Activated naive CD8-positive, alpha-beta T cell treated with anti-CD3 and anti-CD28 coated beads, Interleukin-2, amount 10 ng/mL, durations not matched to agents 7 days and 5 days (primary cell): ENCODE measurements at places on chromosomes 7 and 10.

DNA sequence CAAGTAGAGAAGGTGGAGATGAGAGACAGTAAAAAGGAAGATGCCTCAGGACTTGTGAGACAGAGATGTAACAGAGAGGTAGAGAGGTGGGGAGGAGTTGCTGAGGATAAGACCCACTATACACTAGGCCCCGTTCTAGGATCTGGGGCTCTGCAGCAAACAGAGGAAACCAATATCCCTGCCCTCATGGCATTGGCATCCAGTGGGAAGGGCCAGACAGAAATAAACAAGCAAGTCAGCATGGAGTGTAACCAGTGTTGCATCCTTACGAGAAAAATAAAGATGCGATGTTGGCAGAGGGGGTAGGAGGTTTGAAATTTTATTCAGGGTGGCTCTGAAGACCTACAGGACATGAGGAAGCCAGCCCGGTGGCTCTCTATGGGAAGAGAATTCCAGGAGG is 22.0 kb upstream of the EEPD1 start:
- H3K27ac ChIP-seq: no peak overlapping the region
- no peaks in the 10 kb centered on the region for H3K4me1 ChIP-seq
- DNase-seq: no peak
- H3K4me3 ChIP-seq: no peak overlapping the region

GRCh38 chr7:135697276-135698049 is 30.5 kb downstream of the SLC13A4 start:
- no peak for DNase-seq
- no peak overlapping the region for H3K27ac ChIP-seq
- no peak overlapping the region for H3K4me3 ChIP-seq
- H3K4me1 ChIP-seq: no peaks in the 10 kb centered on the region
- H3K27me3 ChIP-seq: peaks cover 3% of the 10 kb centered on the region
- peaks cover 3% of the 10 kb centered on the region for H3K36me3 ChIP-seq

- no peaks in the 10 kb centered on the region for H3K27me3 ChIP-seq
- no peak overlapping the region for H3K4me3 ChIP-seq
- no peaks in the 10 kb centered on the region for H3K4me1 ChIP-seq
- no peak overlapping the region for H3K27ac ChIP-seq
- no peak for DNase-seq
- no peaks in the 10 kb centered on the region for H3K36me3 ChIP-seq
Observed at GRCh38 chr10:67088036-67088435, 162.2 kb downstream of the LRRTM3 start.

- H3K27ac ChIP-seq: no peak overlapping the region
- H3K36me3 ChIP-seq: no peaks in the 10 kb centered on the region
- DNase-seq: no peak
- peaks cover 2% of the 10 kb centered on the region for H3K27me3 ChIP-seq
- no peaks in the 10 kb centered on the region for H3K4me1 ChIP-seq
Observed at GRCh38 chr10:109450702-109451101, 472.6 kb downstream of the XPNPEP1 start.

DNA sequence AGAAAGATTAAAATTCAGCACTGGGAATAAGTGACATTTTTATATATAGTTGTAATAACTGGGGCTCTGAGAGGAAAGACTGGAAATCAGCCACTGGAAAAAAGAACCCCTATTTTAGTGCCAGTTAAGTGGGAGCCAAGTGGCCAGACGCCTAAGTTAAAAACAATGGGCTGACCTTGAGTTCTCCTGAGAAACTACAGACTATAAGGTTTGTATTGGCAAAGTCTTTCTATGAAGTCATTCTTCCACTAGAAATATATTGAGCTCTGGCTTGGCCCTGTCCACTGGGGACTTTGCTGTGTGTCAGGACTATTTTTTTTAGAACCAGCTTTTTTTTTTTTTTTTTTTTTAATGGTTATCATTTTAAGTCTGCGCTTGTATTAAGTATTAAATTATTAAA is 210.6 kb upstream of the FZD8 start:
- H3K36me3 ChIP-seq: no peaks in the 10 kb centered on the region
- H3K27ac ChIP-seq: no peak overlapping the region
- no peak for DNase-seq

DNA sequence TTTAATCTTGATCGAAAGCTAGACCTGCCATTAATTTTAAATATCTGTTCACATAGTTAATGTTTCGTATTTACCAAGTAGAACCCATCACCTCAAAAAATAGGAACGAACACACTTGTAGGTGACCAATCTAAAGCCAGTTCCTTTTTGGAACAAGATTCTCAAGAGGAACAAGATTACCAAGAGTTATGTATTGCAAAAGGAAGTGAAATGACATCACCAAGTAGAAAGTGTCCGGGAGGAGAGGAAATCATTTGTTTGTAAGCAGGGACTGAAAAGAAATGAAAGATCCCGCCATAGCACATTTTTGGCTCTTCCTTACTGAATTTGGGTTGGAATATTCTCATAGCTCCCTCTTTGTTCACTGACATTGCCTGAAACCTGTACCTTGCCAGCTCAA is 1200.5 kb downstream of the SORCS1 start:
- no peak overlapping the region for H3K4me3 ChIP-seq
- H3K36me3 ChIP-seq: no peaks in the 10 kb centered on the region
- DNase-seq: no peak
- no peaks in the 10 kb centered on the region for H3K27me3 ChIP-seq

DNA sequence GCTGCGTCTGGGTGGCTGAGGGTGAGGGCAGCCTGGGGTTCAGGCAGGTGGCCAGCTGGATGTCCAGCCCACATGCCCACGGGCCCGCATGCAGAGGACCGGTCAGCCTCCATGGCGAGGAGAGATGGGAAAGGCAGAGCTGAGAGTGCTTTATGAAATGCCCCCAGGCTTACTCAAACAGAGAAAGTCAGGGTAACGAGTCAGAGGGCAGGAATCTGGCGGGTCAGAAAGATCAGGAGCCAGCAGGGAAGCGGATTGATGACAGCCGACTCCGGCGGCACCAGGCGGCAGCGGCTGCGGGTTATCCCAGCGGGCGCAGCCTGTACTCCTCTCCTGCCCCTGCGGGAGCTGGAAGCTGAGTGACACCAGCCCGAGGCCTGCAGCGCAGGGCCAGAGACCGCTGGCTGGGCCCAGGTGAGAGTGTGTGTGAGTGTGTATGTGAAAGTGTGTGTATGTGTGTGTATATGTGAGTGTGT is 13.4 kb downstream of the SLC13A4 start:
- H3K4me1 ChIP-seq: no peaks in the 10 kb centered on the region

- DNase-seq: no peak
- H3K36me3 ChIP-seq: no peaks in the 10 kb centered on the region
- no peaks in the 10 kb centered on the region for H3K4me1 ChIP-seq
- H3K27ac ChIP-seq: no peak overlapping the region
Observed at GRCh38 chr7:49497471-49497870, 276.0 kb upstream of the VWC2 start.

DNA sequence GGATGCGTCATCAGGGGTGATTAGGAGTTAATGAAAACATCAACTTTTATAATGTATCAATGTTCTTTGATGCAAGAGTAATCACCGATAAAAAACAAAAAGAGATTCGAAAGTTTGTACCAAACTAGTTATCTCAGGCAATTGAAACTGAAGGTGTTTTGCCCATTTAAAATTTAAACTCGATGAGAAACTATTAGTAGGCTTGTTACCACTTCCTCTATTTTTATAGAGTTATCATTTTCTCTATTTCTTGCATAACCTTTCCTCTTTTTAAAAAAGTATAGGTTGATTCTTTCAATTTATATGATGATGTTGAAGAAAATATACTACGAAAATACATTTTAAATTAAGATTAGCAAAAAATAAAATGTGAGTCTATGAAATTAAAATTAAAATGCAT is 597.3 kb upstream of the POT1 start:
- no peak for DNase-seq
- no peaks in the 10 kb centered on the region for H3K36me3 ChIP-seq
- H3K4me1 ChIP-seq: no peaks in the 10 kb centered on the region
- H3K27me3 ChIP-seq: no peaks in the 10 kb centered on the region
- no peak overlapping the region for H3K4me3 ChIP-seq
- H3K27ac ChIP-seq: no peak overlapping the region

GRCh38 chr10:98474628-98475027 is 27.9 kb upstream of the HPS1 start:
- peaks cover 8% of the 10 kb centered on the region for H3K4me1 ChIP-seq
- H3K36me3 ChIP-seq: no peaks in the 10 kb centered on the region
- H3K4me3 ChIP-seq: no peak overlapping the region
- no peak for DNase-seq
- peaks cover 19% of the 10 kb centered on the region for H3K27me3 ChIP-seq
- no peak overlapping the region for H3K27ac ChIP-seq

DNA sequence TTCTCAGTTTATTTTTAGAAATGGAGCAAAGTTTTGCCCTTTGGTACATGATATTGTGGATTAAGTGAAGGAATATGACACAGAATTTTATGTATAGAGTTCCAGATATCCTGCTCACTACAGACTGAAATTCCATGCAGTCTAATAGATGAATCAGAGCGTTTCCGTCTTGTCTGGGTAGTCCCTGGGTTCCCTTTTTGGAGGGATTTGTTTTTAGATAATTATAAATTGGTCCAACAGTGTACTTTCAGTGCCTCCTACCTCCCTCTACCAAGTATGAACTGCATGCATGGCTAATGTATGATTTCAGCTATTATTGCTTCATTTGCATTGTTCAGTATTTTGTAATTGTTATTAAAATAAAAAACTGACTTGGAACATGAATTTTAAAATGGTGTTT is 74.4 kb downstream of the SEPTIN7 start:
- H3K27me3 ChIP-seq: no peaks in the 10 kb centered on the region
- H3K4me3 ChIP-seq: no peak overlapping the region
- no peak for DNase-seq
- no peak overlapping the region for H3K27ac ChIP-seq

- no peak overlapping the region for H3K27ac ChIP-seq
- DNase-seq: peak; percentile 21
Observed at GRCh38 chr10:43238462-43238861, 28.4 kb downstream of the RASGEF1A start.

- peaks cover 2% of the 10 kb centered on the region for H3K27me3 ChIP-seq
- no peak overlapping the region for H3K27ac ChIP-seq
- DNase-seq: no peak
- H3K36me3 ChIP-seq: no peaks in the 10 kb centered on the region
Observed at GRCh38 chr7:104795086-104795485, 218.9 kb upstream of the KMT2E start.

DNA sequence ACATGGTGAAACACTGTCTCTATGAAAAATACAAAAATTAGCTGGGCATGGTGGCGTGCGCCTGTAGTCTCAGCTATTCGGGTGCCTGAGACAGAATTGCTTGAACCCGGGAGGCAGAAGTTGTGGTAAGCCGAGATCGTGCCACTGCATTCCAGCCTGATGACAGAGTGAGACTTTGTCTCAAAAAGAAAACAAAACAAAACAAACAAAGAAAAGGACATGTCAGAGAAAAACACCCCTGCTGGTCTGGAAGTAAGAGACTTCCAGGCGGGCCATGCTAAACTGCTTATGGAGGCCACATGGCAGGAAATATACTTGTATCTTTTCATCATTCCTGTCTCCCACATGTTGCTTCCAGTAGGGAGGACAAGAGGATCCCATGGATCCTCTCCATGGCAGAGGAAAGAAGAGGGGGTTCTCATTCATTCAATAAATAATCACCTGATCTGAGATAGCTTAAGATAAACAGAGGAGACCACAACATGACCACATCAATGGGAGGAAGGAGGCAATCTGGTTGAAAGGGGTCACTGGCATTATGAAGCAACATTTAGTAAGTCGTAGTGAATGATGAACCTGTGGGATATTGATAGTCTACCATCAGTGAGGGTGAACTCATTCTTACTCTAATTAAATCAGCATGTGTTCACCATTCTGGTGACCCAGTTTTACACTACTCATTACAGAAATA is 60.5 kb upstream of the ZNF138 start:
- DNase-seq: no peak
- H3K4me3 ChIP-seq: no peak overlapping the region
- H3K36me3 ChIP-seq: no peaks in the 10 kb centered on the region
- no peaks in the 10 kb centered on the region for H3K27me3 ChIP-seq
- no peaks in the 10 kb centered on the region for H3K4me1 ChIP-seq

DNA sequence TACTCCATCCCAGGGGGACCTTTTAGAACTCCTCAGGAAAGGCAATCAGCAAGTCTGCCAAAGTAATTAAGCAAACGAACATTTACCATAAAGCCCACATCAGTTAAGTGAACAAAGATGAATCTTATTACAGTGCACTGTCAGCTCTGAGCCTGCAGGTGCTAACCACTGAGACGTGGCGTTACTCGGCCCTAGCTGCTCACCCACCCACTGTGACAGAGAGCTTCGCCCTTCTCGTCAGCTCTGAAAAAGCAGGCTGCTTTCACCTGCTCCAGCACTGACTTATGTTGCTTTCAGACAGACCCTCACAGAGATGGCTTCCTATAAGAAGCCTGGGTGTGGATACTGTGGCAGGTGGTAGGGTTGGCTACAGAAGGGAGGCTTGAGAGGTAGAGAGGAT is 57.7 kb upstream of the KCNIP2 start:
- H3K36me3 ChIP-seq: no peaks in the 10 kb centered on the region
- no peak overlapping the region for H3K27ac ChIP-seq
- peaks cover 13% of the 10 kb centered on the region for H3K4me1 ChIP-seq

GRCh38 chr10:14564268-14564744 is 210.4 kb downstream of the FAM107B start:
- peaks cover 80% of the 10 kb centered on the region for H3K4me1 ChIP-seq
- DNase-seq: no peak
- H3K27ac ChIP-seq: peak overlapping the region; percentile 93
- H3K36me3 ChIP-seq: peaks cover 54% of the 10 kb centered on the region
- H3K27me3 ChIP-seq: no peaks in the 10 kb centered on the region
- peak overlapping the region; percentile 75 for H3K4me3 ChIP-seq

GRCh38 chr10:117896517-117896916 is 150.2 kb downstream of the RAB11FIP2 start:
- no peak overlapping the region for H3K27ac ChIP-seq
- no peak for DNase-seq
- peaks cover 13% of the 10 kb centered on the region for H3K27me3 ChIP-seq
- no peak overlapping the region for H3K4me3 ChIP-seq
- H3K36me3 ChIP-seq: no peaks in the 10 kb centered on the region

GRCh38 chr10:43676331-43676730 is 27.6 kb upstream of the ZNF32 start:
- no peak overlapping the region for H3K27ac ChIP-seq
- no peak for DNase-seq
- peaks cover 24% of the 10 kb centered on the region for H3K27me3 ChIP-seq
- no peaks in the 10 kb centered on the region for H3K36me3 ChIP-seq
- H3K4me1 ChIP-seq: peaks cover 1% of the 10 kb centered on the region

- H3K36me3 ChIP-seq: no peaks in the 10 kb centered on the region
- peaks cover 2% of the 10 kb centered on the region for H3K27me3 ChIP-seq
- H3K4me3 ChIP-seq: no peak overlapping the region
- no peak for DNase-seq
- no peak overlapping the region for H3K27ac ChIP-seq
- H3K4me1 ChIP-seq: no peaks in the 10 kb centered on the region
Observed at GRCh38 chr10:86234541-86235270, 131.9 kb downstream of the GRID1 start.

GRCh38 chr10:89301721-89302445 is at the start of gene IFIT2:
TSS of gene IFIT2 (plus strand) at chr10:89302046. CDS start at chr10:89302124, 78 bp downstream.
- H3K4me3 ChIP-seq: peak within 1 kb of the TSS; percentile 95
- DNase-seq: peak; percentile 40
- H3K36me3 ChIP-seq: peaks cover 41% of the 10 kb centered on the region
- no peaks in the 10 kb centered on the region for H3K27me3 ChIP-seq
- H3K4me1 ChIP-seq: peaks cover 33% of the 10 kb centered on the region
